Uterus (tissue), 4 donors: ENCODE measurements at places on chromosomes 6 and 20. TPM values are rescaled to one million over a fixed set of nuclear protein-coding genes. Genes with fewer than 3 reads are reported as not detected.

Gene CEP43
- total RNA-seq = 8.5 TPM

Gene BANF2
- total RNA-seq = not detected

Gene GPX5
- not detected for total RNA-seq

GRCh38 chr6:89026151-89026550 lies 54.4 kb upstream of the PNRC1 start:
- no peak for DNase-seq

GRCh38 chr20:37576911-37577310 lies 49.2 kb upstream of the BLCAP start:
- no peak for DNase-seq

GRCh38 chr6:57143690-57144089 lies 28.4 kb upstream of the BAG2 start:
- no peak for DNase-seq
